A375 (cell line): ENCODE measurements at places on chromosomes 12 and 14. TPM values are rescaled to one million over a fixed set of nuclear protein-coding genes. Genes with fewer than 3 reads are reported as not detected.

The PRICKLE1 gene
- 7.4 and 21.6 TPM in 2 replicates for total RNA-seq

The SYT1 gene
- total RNA-seq, result 10.3 and 11.2 TPM in 2 replicates

The DMAC2L gene
- total RNA-seq, result 11.8 and 13.2 TPM in 2 replicates

The TAS2R8 gene
- not detected in 2 replicates for total RNA-seq

The NRXN3 gene
- 0.21 and 0.26 TPM in 2 replicates for total RNA-seq

The KCNC2 gene
- not detected in 2 replicates for total RNA-seq

The TSPAN8 gene
- not detected in 2 replicates for total RNA-seq

The ACOT6 gene
- not detected in 2 replicates for total RNA-seq

The ASPG gene
- not detected in 2 replicates for total RNA-seq
